ENCODE measurements at places on chromosomes 5 and 9. TPM values are rescaled to one million over a fixed set of nuclear protein-coding genes. Genes with fewer than 3 reads are reported as not detected.

The CCL28 gene
- 0.18 TPM for total RNA-seq

The SLC6A7 gene
- total RNA-seq, result 5.9 TPM

The CTXN3 gene
- 2.8 TPM for total RNA-seq

The GNA14 gene
- 9.0 TPM for total RNA-seq

The ZNF883 gene
- 25.4 TPM for total RNA-seq

The DND1 gene
- total RNA-seq, result 0.73 TPM

The SPINK6 gene
- total RNA-seq, result not detected

The PJA2 gene
- total RNA-seq, result 153 TPM

The KIF2A gene
- 140 TPM for total RNA-seq

The PLAC8L1 gene
- not detected for total RNA-seq

The MAN2A1 gene
- 56.5 TPM for total RNA-seq

The LCN9 gene
- not detected for total RNA-seq

The RABL6 gene
- 42.2 TPM for total RNA-seq

The NR2F1 gene
- total RNA-seq, result 97.7 TPM

- no peak for DNase-seq
Measured at GRCh38 chr5:135445306-135445985, 1.7 kb downstream of the DCANP1 start.

- no peak for DNase-seq
Measured at GRCh38 chr9:107805201-107805600, 315.6 kb upstream of the KLF4 start.

DNA sequence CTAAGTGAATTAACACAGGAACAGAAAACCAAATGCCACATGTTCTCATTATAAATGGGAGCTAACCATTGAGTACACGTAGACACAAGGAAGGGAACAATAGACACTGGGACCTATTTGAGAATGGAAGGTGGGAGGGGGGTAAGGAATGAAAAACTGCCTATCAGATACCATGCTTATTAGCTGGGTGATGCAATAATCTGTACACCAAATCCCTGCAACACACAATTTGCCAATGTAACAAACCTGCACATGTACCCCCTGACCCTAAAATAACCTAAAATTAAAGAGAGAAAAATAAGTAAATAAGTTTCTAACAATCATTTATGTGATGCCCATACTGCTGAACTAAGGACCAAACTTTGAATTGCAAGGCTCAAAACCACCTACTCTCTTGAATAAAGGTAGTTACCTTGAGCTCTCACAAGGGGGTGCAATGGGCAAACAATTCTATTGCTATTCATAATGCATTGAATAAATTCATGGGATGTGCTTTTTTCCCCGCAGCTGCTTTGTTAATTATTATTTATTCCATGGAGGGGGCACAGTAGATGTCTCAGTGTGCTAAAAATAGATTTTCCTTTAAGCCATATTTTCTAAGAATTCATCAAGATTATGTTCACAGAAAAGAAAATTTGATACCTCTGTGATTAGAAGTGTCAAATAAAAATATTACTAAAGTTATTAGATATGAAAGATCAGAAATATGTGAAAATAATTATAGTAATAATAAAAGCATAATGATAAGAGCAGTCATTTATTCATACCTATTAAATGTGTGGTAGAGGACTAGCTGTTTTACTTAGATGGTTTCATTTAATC, 76.2 kb upstream of the PTPN3 start:
- DNase-seq, result peak; percentile 24

DNA sequence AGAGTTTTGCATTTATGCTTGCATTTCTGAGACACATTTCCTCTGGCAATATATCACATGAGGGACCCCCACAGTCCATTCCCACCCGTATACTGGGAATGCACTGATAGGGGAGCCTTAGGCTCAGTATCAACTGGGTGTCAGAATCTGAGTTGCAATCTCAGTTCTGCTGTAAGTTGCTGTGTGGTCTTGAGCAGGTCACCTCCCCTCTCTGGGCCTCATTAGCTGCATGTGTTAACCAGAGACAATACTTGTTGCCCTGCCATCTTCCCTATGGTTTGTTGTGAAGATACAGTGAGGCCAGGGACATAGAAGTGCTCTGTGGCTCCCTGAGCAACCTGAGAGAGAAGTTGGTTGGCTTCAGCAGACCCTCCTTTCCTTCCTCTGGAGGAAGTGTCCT, 55.7 kb upstream of the TGFBR1 start:
- DNase-seq, result no peak

GRCh38 chr5:95821110-95822021, 1.2 kb downstream of the GLRX start:
- DNase-seq, result no peak

GRCh38 chr9:113501129-113501686, 37.7 kb downstream of the RGS3 start:
- no peak for DNase-seq

DNA sequence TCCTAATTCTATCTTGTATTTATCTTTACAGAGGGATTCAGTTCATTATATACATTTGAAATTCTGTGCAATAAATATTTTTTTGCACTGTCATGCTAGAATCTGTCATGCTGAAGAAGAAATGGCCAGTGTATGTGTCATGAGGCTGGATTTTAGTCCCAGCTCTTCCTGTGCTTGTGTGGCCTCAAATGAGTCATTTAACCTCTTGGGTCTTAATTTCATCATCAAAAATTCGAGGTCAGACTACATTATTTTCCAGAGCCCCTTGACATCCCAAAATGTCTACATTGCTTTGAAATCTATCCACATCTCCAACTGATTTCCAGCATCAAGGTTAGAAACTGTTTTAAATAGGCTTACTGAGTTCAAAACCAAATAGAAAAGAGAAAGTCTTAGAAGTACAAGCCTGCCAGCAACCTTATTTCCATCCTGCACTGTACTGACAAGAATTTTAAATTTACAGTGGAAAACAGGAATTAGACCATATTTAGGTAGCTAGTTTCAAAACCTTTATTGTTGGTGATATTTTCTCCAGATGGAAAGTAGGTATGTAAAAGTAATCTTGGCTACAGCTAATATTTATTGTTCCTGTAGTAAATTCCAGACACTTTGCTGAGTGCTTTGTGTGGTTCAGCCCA, 96.7 kb upstream of the MAMDC2 start:
- no peak for DNase-seq

DNA sequence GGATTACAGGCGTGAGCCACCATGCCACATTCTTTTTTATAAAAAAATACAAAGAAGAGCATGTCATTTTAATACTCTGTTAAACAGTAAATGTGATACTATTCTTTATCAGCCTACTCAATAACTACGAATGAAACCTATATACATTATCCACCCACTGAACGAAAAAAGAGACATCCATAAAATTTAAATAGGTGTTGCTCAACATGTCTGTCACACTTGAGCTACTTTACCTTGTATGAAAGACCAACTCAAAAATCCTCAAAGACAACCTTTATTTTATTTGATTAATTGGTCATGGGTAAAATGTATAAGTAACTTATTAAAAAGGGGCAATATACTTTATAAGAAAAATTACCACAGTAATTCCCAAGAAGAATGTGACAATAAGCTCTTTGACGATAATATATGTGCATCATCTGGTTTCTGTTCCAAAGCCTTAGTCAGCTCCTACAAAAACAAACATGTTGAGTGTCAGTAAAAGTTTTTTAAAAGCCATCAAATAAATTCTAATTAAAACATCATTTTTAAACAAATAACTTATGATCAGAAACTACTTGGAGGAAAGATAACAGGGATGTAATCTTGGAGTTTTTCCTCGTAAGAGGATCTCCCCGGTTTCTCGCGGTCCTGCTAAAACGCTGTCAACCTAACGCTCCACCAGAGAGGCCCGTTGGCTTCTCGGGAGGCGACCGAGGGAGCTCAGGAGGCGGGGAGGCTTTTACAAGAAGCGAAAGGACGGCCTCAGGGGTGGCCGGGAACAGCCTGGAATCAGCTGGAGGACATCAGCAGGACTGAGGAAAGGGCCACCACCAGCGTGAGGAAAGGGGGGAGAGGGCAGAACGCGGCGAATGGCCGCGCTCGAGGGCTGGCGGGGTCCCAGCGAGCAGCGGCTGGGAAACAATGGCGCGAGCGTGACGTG, 13.5 kb upstream of the ANKRD18B start:
- peak; percentile 58 for DNase-seq

- no peak for DNase-seq
Measured at GRCh38 chr5:125891061-125891725, 532.0 kb upstream of the GRAMD2B start.

DNA sequence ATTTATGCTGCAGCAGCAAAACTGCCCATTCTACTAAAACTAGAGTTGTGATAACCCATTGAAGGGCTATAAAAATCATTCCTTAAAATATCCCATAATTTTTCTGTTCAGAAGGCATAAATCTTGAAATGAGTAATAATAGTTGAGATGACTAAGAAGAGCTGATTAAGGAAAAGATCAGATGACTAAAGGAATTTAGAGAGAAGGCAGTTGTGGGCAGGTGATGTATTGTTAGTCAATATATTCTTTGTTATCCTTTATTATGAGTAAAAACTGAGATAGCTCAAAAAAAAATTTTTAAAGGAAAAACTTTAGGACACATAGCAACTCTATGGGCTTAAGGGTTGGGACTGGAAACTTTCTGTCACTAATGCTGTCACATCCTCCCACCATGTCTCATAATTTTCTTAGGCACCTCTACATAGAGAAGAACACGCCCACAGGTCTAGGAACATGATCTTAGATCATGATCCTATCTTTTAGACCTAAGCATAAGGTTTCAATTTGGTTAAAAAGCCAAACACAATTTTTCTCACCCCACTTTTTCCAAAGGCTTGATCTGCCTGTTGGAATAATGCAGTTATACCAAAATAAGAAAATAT, 597.5 kb upstream of the MEF2C start:
- no peak for DNase-seq

- no peak for DNase-seq
Measured at GRCh38 chr5:94481059-94481458, 137.3 kb downstream of the KIAA0825 start.

- no peak for DNase-seq
Measured at GRCh38 chr5:177312649-177313181, 1.0 kb upstream of the MXD3 start.

DNA sequence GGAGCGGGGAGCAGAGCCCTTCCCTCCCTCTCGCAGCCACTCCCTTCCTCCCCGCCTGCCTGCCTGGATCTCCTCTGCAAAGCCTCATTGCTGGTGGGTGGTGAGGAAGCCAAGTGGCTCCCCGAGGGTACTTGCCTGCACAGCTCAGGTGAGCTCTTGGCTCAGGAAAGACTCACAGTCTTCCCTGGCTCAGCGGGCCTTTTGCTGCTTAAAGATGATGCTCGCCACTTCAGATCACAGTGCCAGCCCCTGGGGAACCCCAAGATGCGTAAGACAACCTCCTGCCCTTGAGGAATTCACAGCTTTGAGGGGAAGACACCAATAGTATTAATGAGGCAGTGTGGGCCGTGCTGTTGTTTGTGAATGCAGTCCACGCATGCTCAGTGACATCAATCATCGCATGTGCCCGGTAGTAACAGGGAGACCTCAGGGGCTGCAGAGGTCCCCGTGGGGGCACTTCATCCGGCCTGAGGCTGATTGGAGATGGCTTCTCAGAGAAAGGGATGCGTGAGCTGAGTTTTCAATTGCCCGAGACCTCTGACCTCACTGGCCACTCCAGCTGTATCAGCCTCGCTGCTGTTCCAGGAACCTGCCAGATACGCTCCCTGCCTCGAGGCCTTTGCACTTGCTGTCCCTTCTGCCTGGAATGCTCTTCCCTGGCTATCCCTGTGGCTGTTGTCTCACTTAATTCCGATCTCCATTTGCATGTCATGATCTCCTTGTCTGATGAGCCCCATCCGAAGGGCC, 36.8 kb downstream of the ERGIC1 start:
- DNase-seq, result no peak

Measured in cerebellum (tissue), 4 donors.